ENCODE measurements at places on chromosomes 7 and 10.

GRCh38 chr7:41003611-41003940 is 699.3 kb downstream of the INHBA start:
- no peak for DNase-seq

GRCh38 chr10:22501863-22502262 is 156.6 kb downstream of the SPAG6 start:
- no peak for DNase-seq

GRCh38 chr7:136166521-136166920 is 189.4 kb upstream of the MTPN start:
- no peak for DNase-seq

DNA sequence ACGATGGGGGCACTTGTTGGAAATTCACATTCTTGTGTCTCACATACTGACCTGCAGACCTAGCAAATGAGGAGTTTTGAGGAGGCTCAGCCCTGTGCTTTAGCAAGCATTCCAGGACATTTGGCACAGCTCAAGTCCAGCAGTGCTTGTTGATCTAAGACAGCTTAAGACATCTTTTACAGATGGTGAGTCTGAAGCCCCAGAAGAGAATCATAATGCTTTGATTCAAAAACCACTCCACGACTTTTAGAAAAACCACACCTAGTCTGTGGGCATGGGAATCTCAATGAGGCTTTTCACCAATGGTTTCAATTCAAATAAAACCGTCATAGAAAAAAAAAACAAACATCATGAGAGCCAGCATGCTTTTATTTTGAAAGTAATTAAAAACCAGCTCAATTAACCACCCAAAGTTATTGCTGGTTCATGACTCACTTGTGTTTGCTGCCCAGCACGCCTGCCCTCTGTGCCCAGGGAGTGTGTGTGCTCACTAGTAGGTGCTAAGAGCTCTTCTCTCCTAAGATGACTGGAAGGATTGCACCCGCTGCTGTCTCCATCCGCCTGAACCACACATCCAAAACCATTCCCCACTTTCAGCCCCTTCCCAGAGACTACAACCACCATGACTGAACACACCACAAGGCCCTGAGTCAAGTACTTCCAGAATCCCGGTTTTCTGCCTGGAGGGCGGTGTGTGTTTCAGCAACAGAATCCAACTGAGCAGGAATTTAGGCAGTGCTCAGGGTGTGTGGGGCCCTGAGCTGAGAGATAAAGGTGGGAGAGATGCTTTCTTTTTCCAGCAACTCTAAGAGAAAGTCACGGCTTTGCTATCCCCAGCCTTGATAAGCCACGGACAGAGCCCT is 130.2 kb upstream of the ADAM12 start:
- no peak for DNase-seq

GRCh38 chr10:56844978-56845529 is 484.0 kb upstream of the ZWINT start:
- DNase-seq: no peak

Data from activated effector memory CD4-positive, alpha-beta T cell treated with Interleukin-2 at 50 U/mL for 16 hours (primary cell).